ENCODE measurements at places on chromosomes 11 and 22.
A peak's percentile ranks its signal among the peaks of the same experiment; 100 is the strongest.

GRCh38 chr22:36258701-36259614 is 6.0 kb downstream of the APOL1 start:
- peak overlapping the region; percentile 67 for H3K27ac ChIP-seq
- DNase-seq, result no peak
- peak overlapping the region; percentile 75 for H3K4me3 ChIP-seq
- H3K36me3 ChIP-seq, result no peaks in the 10 kb centered on the region
- no peaks in the 10 kb centered on the region for H3K27me3 ChIP-seq

DNA sequence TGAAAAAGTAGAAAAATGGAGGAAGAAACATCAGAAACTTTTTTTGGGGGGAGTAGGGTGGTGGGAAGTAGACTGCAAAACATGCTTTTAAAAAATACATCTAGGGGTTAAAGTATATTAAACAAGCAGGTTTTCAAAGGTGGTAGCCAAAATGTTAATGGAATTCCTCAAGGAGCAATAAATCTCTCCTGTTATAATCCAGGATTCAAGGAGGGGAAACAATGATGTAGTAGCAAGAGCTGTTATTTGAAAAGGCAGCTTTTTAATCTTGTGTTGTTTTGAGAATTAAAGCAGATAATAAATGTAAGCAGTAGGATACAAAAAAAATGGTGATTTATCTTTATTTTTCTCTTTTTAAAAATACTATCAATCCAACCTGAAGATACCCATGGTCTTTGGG is 736.5 kb upstream of the CCDC90B start:
- no peaks in the 10 kb centered on the region for H3K27me3 ChIP-seq
- H3K4me3 ChIP-seq, result peak overlapping the region; percentile 55
- H3K36me3 ChIP-seq, result no peaks in the 10 kb centered on the region
- H3K27ac ChIP-seq, result peak overlapping the region; percentile 63

DNA sequence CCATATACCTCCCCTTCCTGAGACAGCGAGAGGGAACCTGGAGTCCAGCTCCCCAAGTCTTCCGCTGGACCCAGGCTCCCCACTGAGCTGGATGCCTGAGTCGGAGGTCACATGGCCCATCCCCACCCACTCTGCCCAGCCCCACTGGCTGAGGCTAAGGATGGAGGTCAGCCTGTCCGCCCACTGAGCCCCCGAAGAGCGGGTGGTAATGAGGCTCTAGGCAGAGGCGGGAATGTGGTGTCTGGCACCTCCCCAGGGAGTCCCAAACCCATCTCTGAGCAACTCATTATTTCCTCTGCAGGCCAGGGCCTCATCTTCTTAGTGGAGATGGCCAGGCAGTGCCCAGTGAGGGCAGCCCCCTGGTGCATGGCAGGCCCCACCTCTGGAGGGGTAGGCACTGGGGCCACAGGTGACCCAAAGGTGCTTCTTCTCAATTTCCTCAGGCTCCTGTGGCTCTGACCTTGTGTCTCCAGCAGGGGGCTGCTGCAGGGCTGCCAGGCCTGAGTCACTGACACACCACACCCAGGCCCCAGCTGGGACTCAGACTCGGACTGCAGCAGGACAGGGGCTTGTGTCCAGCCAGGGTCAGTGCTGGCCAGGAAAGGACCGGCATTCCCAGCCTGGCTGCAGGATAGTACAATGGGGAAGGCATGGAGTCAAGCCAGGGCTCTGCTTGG is 10.2 kb upstream of the PDE2A start:
- H3K36me3 ChIP-seq, result no peaks in the 10 kb centered on the region
- H3K27me3 ChIP-seq, result peaks cover 12% of the 10 kb centered on the region
- peaks cover 9% of the 10 kb centered on the region for H3K4me1 ChIP-seq
- DNase-seq, result no peak
- H3K4me3 ChIP-seq, result no peak overlapping the region

- H3K4me1 ChIP-seq, result peaks cover 32% of the 10 kb centered on the region
- no peaks in the 10 kb centered on the region for H3K36me3 ChIP-seq
- H3K27ac ChIP-seq, result no peak overlapping the region
- H3K27me3 ChIP-seq, result no peaks in the 10 kb centered on the region
- H3K4me3 ChIP-seq, result peak overlapping the region; percentile 83
These were observed 906 bp downstream of the ARSA start for GRCh38 chr22:50626850-50627641.

GRCh38 chr11:46338636-46338987 is 8.7 kb upstream of the DGKZ start:
- H3K27ac ChIP-seq, result peak overlapping the region; percentile 70
- peaks cover 20% of the 10 kb centered on the region for H3K27me3 ChIP-seq
- peak overlapping the region; percentile 74 for H3K4me3 ChIP-seq
- DNase-seq, result no peak
- peaks cover 39% of the 10 kb centered on the region for H3K4me1 ChIP-seq

DNA sequence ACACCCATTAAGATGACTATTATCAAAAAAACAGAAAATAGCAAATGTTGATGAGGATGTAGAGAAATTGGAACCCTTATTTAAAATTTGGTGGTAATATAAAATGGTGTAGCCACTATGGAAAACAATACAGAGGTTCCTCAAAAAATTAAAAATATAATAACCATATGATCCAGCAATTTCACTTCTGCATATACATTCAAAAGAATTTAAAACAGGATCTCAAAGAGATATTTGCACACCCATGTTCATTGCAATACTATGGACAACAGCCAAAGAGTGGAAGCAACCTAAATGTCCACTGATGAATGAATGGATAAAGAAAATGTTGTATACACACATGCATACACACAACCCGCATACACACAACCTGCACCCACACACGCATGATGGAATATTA is 102.2 kb downstream of the FAM168A start:
- peaks cover 6% of the 10 kb centered on the region for H3K4me1 ChIP-seq
- no peak overlapping the region for H3K4me3 ChIP-seq
- no peak overlapping the region for H3K27ac ChIP-seq
- H3K36me3 ChIP-seq, result peaks cover 5% of the 10 kb centered on the region

DNA sequence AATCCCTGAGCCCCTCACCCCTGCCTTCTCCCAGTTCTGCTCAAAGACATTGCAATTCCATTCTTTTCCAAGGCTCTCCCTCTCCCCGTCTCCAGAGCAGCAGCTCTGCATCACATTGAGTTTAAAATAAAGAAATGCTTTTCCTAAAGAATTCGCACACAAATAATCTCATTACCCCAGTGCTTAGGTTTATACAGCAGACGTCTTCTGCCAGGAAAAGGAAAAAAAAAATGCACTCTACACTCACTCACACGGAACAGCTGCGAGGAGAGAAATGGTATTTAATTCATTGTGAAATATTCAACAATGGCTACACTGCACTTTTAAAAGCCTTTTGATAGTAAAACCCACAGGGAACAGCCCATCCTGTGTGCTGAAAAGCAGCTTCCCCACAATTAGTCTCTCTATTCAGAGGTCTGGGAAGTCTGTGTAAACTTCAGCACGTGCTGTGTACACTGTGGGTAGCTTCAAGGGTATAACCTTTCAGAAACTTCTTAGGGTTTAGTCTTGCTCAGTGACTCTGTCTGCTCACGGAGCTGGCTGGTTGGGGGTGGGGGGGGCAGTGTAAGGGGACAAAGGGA is 42.8 kb downstream of the ETS1 start:
- peaks cover 39% of the 10 kb centered on the region for H3K4me1 ChIP-seq
- no peaks in the 10 kb centered on the region for H3K36me3 ChIP-seq
- peaks cover 65% of the 10 kb centered on the region for H3K27me3 ChIP-seq
- H3K4me3 ChIP-seq, result no peak overlapping the region
- no peak for DNase-seq

DNA sequence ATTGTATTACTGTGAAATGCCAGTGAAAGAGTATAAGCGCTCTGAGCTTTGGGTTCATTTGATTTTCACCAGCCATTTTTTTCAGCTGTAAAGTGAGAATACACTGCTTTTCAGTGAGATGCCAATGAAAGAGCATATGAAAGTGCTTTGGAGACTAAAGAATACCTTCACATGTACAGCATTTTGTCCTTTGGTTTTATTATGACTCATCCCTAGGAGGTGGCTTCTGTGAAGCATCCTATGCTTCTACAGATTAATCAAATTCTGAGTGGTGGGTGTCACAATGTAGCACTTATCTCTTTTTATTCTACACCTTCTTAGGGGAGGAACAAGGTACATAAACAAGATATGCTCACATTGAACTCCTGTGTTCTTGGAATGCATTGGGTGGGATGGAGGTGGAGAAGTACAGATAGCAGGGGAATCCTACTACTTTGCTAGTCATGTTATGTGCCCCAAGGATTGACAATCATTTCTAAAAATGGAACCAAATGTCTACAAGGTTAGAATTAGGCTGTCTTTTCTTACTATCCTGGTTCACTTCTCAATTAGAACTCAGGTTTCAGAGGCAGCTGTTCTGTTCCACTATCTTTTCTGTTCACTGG is 18.7 kb downstream of the TRIM44 start:
- no peak overlapping the region for H3K27ac ChIP-seq
- H3K36me3 ChIP-seq, result peaks cover 10% of the 10 kb centered on the region
- peaks cover 19% of the 10 kb centered on the region for H3K4me1 ChIP-seq
- no peaks in the 10 kb centered on the region for H3K27me3 ChIP-seq
- H3K4me3 ChIP-seq, result no peak overlapping the region

DNA sequence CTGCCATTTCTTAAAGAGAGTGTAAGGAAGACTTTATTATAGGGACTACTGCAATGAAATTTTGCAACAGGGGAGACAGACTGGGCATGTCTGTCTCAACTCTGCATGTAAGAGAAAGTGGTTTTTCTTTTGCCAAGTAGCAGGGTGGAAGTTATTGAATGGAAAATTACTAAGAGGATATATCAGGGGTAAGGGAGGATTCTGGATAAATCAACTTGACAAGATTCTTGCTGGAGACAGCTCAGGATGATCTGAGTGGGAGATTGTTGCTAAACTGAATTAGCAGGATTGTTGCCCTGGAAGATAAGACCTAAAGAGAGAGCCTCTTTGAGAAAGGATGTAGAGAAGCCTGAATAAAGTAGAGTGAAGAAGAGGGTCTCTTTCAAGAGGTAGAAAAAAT is 145.8 kb downstream of the LUZP2 start:
- DNase-seq, result no peak
- H3K27me3 ChIP-seq, result no peaks in the 10 kb centered on the region
- H3K4me3 ChIP-seq, result no peak overlapping the region
- H3K27ac ChIP-seq, result no peak overlapping the region

DNA sequence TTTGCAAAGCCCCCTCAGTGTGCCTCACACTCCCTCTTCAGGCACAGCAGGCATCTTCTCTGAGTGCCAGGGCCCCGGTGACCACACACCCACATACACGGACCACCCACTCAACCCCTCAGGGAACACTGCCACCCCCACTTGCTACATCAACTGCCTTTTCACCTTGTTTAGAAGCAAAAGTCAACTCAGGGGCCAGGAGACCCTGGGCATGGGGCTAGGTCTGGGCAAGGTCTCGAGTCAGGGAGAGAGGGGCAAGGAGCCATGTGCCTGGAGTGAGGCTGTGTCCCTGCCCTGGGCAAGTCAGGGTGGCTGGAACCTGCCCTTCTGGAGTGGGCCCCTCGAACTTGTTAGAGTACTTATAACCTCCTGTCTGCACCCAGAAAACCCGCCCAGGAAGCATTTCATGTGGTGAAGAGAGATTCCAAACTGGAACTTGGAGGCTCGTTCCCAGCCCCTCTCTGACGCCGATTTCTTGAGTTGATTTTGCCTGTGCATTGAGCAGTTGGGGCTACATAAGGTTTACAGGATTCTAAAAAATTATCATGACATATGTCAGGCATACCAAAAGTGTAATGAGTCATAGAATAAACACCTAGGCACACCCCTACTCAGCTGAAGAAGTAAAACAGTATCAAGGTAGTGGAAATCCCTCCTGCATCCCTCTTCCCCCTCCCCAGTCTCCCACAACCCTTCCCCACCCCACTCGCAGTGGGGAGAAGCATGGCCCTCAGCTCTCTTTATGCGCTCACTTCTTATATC is 74.3 kb downstream of the MYEOV start:
- no peaks in the 10 kb centered on the region for H3K36me3 ChIP-seq
- H3K27me3 ChIP-seq, result no peaks in the 10 kb centered on the region
- H3K27ac ChIP-seq, result peak overlapping the region; percentile 46
- peak; percentile 58 for DNase-seq
- H3K4me3 ChIP-seq, result no peak overlapping the region

DNA sequence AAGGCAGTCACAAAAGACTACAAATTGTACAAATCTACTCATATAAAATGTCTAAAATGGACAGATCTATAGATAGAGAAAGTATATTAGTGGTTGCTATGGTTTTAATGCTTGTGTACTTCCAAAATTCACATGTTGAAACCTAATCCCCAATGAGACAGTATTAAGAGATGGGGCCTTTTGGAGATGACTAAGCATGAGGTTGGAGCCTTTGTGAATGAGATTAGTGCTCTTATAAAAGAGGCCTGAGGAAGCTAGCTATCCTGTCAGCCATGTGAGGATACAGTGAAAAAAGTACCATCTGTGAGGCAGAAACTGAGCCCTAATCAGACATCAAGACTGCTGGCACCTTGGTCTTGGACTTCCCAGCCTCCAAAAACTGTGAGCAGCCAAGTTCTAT is 82.6 kb downstream of the CYP2R1 start:
- H3K36me3 ChIP-seq, result peaks cover 19% of the 10 kb centered on the region
- no peak for DNase-seq
- no peak overlapping the region for H3K27ac ChIP-seq
- no peaks in the 10 kb centered on the region for H3K4me1 ChIP-seq
- H3K27me3 ChIP-seq, result no peaks in the 10 kb centered on the region
- H3K4me3 ChIP-seq, result no peak overlapping the region

DNA sequence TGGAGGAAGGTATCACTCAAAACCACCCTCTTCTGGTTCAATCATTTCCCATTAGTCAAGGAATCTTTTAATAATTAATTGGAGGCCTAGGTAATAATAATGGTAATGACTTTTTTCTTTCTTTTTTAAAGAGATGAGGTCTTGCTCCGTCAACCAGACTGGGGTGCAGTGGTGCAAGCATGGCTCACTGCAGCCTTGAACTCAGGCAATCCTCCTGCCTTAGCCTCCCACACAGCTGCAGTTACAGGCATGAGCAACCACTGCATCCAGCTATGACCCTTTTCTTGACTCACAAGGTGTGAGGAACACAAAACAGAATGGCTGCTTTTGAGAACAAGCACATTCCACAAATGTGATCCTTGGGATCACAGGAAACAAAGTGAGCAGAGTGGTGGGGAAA is 3.6 kb downstream of the POLDIP3 start:
- H3K4me1 ChIP-seq, result peaks cover 44% of the 10 kb centered on the region
- no peak overlapping the region for H3K27ac ChIP-seq
- peaks cover 18% of the 10 kb centered on the region for H3K36me3 ChIP-seq

DNA sequence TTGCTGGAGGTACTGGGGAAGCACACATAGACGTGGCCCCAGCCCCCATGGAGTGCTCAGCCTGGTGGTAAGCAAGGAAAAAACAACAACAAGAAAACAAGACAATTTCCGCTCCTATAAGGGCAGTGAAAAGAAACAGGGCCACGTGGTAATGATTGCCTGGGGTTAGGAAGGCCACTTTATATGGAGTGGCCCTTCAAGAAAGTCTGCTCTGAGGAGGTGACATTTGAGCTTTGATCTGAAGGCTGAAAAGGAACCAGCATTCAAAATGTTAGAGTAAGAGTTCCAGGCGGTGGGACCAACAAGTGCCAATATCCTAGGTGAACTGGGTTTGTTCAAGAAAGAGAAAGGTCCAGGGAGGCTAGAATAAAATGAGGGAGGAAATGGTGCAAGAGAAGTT is 87.6 kb downstream of the SCN3B start:
- H3K36me3 ChIP-seq, result no peaks in the 10 kb centered on the region
- H3K27ac ChIP-seq, result no peak overlapping the region

Measured in type B pancreatic cell (in vitro differentiated cells).